Glomerular endothelial cell (primary cell): ENCODE measurements at places on chromosomes 12 and 14. TPM values are rescaled to one million over a fixed set of nuclear protein-coding genes. Genes with fewer than 3 reads are reported as not detected.

GRCh38 chr14:89240414-89240813, 176.6 kb downstream of the FOXN3 start:
- DNase-seq = no peak

DNA sequence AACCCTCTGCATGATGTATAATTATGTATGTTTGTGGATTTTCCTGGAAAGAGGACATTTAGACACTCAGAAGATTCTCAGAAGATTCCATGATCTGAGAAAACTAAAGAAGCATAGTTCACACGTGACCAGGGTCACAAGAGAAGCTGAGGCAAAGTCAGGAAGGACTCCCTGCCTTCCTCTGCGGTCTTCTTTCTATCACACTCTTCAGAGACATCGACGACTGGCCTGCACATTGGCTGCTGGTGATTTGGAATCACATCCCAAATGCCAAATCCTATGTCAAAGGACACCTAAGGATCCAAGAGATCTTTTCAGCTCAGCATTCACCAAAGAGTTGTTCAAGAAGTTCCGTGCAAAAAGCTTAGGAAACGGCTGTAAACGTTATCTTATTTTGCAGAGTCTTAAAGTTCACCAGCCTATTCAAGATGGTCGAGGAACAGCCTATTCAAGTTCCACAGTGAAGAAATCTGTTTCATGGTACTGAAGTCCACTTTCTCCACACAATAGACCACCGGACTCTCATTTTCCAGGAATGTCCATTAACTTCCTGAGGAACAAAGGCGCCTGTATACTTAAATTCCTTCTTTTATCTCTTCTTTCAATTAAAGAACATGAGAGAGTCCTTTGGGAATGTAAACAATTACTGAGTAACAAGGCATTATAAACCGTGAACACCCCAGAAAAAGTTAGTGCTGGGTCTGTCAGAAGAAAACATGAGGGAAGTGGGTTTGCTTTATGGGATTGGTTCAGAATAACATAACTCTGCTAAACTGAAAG, 42.1 kb downstream of the IGF1 start:
- DNase-seq = no peak

GRCh38 chr12:109153821-109154441, 37.5 kb downstream of the ACACB start:
- no peak for DNase-seq

DNA sequence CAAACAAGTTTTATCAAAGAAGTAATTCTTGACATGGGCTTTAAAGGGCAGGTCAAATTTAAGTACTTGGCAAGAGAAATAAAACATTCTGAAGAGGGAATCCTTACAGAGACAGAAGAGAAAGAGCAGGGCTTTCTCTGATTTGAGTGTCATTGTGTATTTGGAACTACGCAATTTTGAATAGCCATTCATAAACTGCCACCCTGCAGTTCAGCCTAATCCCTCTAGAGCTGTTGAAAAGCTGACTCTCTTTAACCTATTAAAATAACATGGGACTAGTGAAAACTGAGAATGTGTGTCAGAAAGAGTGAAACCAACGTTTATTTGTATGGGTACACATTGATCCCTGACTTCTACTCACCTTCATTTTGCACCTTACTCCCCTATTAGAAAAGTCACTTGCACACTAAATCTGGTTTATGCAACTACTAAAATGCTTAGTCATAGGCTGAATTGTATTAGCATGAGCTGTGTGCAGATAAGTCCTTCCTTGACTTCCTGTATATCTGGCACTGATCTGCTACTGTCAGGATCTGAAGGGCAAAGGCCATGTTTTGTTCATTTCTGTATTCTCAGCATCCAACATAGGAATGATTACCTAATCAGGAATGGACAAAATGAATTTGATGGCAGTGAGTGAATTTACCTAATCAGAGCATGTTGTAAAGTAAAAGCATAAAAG, 458.9 kb downstream of the NOVA1 start:
- DNase-seq = no peak

DNA sequence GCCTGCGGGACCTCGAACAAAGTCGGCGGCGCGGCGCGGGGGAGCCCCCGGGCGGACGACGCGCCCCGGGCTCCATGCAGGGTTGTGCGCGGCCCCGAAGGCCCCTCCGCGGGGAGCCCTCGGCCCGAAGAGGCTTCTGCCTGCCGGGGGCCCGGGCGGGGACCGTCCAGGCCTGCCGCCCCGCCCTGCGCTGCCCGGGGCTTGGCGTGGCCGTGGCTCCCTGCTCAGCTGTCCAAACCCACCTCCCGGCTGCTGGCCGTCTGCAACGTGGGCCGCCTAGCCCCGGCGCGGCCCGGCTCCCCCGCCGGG, 670 bp downstream of the DYRK2 start:
- no peak for DNase-seq

GRCh38 chr12:92398565-92399309, 253.1 kb upstream of the BTG1 start:
- DNase-seq = no peak

DNA sequence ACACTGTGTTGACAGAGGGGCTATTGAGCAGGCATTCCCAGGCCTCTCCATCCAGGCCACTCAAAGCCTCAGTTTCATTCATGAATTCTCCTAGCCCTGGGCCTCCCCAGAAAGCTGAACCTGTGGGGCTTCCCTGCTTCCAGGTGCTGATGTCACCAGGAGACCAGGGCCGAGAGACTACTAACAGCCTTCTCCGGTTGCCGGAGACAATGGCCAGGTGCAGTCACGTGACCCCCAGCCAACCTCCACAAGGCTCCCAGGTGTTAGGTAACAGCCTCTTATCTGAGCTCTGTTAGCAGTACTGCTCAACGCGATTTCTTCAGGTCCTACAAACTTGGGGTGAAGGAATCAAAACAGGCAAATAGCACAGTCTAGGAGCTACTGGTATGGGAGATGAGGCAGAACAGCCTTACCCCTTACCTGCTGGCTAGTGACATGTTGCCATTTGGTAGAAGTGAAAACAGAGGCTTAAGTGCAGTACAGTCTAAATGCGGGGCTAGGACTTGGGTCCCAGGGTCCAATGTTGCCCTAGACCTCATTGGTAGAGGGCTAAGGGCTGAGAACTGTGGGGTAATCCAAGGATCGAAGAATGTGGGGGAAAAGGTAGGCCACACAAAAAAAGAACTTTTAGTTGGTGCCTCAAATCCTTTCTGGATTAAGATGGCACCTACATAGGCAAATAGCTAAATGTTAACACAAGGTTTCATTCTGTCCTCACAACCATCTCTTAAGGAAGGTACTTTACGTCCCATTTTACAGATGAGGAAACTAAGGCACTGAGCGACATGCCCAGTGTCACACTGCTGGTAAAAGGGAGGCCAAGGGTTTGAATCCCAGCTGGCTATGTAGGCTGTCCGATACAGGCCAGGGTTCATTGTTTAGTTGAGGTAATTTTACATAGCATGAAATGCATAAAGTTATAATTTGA, 3.8 kb downstream of the CCDC88C start:
- DNase-seq = no peak

The OXA1L gene
- 136 and 203 TPM in 2 replicates for total RNA-seq

The GPD1 gene
- total RNA-seq = 2.6 TPM in 1 of 2 replicates, not detected in the other

The ATL1 gene
- 2.9 and 6.3 TPM in 2 replicates for total RNA-seq
